ENCODE measurements at places on chromosomes 1 and 21. TPM values are rescaled to one million over a fixed set of nuclear protein-coding genes. Genes with fewer than 3 reads are reported as not detected.

The CIART gene
- total RNA-seq = 1.1 TPM

GRCh38 chr1:29576510-29576909 lies 340.2 kb downstream of the PTPRU start:
- peaks cover 4% of the 10 kb centered on the region for H3K27me3 ChIP-seq
- no peak overlapping the region for H3K27ac ChIP-seq
- no peaks in the 10 kb centered on the region for H3K4me1 ChIP-seq
- H3K4me3 ChIP-seq = no peak overlapping the region
- H3K36me3 ChIP-seq = no peaks in the 10 kb centered on the region

- H3K4me3 ChIP-seq = no peak overlapping the region
- DNase-seq = no peak
- H3K36me3 ChIP-seq = no peaks in the 10 kb centered on the region
These were observed 7.1 kb upstream of the CD34 start for GRCh38 chr1:207918011-207918410.

DNA sequence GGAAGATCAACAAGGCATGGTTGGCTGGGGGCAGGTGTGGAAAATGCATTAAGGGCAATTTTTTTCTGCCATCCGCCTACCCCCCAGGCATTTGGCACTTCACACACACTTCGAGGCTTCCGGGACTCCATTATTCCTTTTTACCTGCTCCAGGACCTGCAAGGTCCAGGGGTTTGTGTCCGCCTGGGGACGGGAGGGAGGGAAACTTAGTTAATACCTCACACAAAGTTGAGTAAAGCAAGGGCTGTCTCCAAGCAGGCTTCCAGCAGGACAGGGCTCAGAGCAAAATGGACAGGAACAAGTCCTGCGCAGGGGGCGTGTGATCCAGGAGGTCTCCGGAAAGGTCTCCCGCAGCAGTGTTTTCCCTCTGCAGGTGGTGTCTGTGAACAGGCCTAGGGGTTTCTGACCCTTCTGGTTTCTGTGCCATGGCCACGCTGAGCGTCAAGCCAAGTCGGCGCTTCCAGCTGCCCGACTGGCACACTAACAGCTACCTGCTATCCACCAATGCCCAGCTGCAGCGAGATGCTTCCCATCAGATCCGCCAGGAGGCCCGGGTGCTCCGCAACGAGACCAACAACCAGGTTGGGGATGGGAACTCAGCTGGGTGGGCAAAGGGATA lies 712 bp downstream of the TEKT2 start:
- DNase-seq = peak; percentile 7
- no peak overlapping the region for H3K4me3 ChIP-seq
- H3K27me3 ChIP-seq = peaks cover 17% of the 10 kb centered on the region

- H3K27ac ChIP-seq = peak overlapping the region; percentile 77
- peaks cover 41% of the 10 kb centered on the region for H3K4me1 ChIP-seq
- DNase-seq = no peak
- no peaks in the 10 kb centered on the region for H3K27me3 ChIP-seq
These were observed 11.6 kb upstream of the MAPKAPK2 start for GRCh38 chr1:206672844-206673758.

GRCh38 chr1:157140063-157140588 lies 1.9 kb upstream of the ETV3 start:
- DNase-seq = no peak
- H3K4me3 ChIP-seq = no peak overlapping the region
- H3K27me3 ChIP-seq = no peaks in the 10 kb centered on the region
- H3K27ac ChIP-seq = no peak overlapping the region
- H3K36me3 ChIP-seq = peaks cover 6% of the 10 kb centered on the region
- H3K4me1 ChIP-seq = peaks cover 16% of the 10 kb centered on the region

GRCh38 chr1:153592748-153593147 lies 20.2 kb downstream of the S100A16 start:
- H3K4me3 ChIP-seq = no peak overlapping the region
- H3K27me3 ChIP-seq = no peaks in the 10 kb centered on the region
- no peak overlapping the region for H3K27ac ChIP-seq
- no peaks in the 10 kb centered on the region for H3K4me1 ChIP-seq
- no peak for DNase-seq

The MAP10 gene
- total RNA-seq = not detected

DNA sequence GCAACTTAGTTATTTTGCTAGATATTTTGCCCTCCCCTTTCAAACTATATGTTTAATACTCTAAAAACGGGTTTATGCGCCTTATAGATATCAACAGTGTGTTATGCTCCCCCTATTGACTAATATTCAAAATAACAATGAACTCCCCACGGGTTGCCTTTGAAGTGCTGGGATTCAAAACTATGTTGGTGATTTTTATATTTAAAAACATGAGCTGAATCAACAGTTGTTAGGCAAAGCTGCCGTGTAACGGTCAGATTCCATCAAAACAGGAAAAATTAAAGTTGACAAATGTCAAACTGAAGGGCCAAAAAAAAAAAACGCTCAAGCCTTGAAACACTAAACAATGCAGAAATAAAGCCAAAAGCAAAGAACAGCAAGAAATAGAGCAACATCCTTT lies 2.5 kb downstream of the TGFBR3 start:
- H3K36me3 ChIP-seq = no peaks in the 10 kb centered on the region
- H3K4me1 ChIP-seq = no peaks in the 10 kb centered on the region
- peak overlapping the region; percentile 95 for H3K27ac ChIP-seq
- H3K4me3 ChIP-seq = peak overlapping the region; percentile 72
- DNase-seq = no peak
- no peaks in the 10 kb centered on the region for H3K27me3 ChIP-seq

DNA sequence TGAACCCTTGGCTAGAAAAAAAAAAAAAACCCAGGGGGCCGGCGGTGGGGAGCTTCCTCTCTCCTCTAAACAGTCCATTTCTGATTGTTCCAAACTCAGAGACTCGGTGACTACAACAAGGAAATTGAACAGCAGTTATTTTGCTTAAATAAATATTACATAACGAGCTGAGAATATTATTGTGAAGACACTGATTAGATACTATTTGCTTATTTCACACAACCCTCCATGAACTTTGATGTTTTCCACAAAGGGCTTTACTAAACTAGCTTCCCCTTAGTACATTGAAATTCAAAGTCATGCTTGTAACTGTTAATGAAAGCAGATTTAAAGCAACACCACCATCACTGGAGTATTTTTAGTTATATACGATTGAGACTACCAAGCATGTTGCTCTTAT lies at the start of gene CFHR5:
Gene CFHR5 (plus strand): TSS at position 279 of the 400 bp plus-strand sequence. CDS start 109 bp downstream, at position 388.
- H3K27me3 ChIP-seq = no peaks in the 10 kb centered on the region
- no peak within 1 kb of the TSS for H3K27ac ChIP-seq
- no peak within 1 kb of the TSS for H3K4me3 ChIP-seq
- DNase-seq = no peak
- H3K4me1 ChIP-seq = no peaks in the 10 kb centered on the region

DNA sequence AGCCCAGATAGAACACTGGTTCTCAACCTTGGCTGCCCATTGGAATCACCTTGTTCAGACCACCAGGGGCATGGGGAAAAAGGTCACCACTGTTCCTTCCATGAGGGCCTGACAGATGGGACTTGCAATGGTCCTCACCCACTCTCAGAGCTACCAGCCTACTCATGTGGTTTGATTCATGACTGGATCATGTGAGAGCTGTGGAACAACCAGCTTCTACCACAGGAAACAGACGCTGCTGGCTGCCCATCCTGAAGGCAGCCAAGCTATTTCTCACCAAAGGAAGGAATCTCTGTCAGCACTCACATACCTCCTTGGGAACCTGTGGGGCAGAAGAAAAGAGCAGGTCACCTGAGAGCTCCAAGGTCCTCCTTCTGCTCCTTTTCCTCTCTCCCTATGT lies 53.6 kb downstream of the CAPN8 start:
- H3K4me3 ChIP-seq = no peak overlapping the region
- DNase-seq = no peak
- H3K27me3 ChIP-seq = no peaks in the 10 kb centered on the region
- H3K4me1 ChIP-seq = no peaks in the 10 kb centered on the region
- no peaks in the 10 kb centered on the region for H3K36me3 ChIP-seq
- no peak overlapping the region for H3K27ac ChIP-seq

GRCh38 chr1:183144752-183145151 lies 41.3 kb upstream of the LAMC2 start:
- no peaks in the 10 kb centered on the region for H3K36me3 ChIP-seq
- H3K27me3 ChIP-seq = no peaks in the 10 kb centered on the region
- no peaks in the 10 kb centered on the region for H3K4me1 ChIP-seq
- DNase-seq = no peak

DNA sequence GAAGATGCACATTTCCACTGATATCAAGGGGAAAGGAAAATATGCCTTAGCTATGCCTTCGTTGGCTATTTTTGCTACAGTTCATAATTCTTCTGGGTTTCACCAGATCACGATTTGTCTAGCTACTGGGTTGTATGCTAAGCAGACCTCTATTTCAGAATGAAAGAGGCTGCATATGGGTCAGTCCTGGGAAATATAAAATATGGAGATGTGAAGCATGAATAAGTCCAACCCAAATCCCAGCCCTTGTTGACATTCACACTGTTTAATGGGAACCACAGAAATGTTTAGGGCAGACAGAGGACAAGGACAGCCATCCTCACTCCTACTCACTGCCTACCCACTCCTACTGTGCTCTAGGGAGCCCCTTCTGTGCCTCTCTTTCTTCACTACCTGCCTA lies 343.2 kb upstream of the CAMK1G start:
- no peaks in the 10 kb centered on the region for H3K4me1 ChIP-seq
- H3K4me3 ChIP-seq = no peak overlapping the region
- H3K27ac ChIP-seq = no peak overlapping the region
- no peak for DNase-seq
- H3K36me3 ChIP-seq = no peaks in the 10 kb centered on the region

DNA sequence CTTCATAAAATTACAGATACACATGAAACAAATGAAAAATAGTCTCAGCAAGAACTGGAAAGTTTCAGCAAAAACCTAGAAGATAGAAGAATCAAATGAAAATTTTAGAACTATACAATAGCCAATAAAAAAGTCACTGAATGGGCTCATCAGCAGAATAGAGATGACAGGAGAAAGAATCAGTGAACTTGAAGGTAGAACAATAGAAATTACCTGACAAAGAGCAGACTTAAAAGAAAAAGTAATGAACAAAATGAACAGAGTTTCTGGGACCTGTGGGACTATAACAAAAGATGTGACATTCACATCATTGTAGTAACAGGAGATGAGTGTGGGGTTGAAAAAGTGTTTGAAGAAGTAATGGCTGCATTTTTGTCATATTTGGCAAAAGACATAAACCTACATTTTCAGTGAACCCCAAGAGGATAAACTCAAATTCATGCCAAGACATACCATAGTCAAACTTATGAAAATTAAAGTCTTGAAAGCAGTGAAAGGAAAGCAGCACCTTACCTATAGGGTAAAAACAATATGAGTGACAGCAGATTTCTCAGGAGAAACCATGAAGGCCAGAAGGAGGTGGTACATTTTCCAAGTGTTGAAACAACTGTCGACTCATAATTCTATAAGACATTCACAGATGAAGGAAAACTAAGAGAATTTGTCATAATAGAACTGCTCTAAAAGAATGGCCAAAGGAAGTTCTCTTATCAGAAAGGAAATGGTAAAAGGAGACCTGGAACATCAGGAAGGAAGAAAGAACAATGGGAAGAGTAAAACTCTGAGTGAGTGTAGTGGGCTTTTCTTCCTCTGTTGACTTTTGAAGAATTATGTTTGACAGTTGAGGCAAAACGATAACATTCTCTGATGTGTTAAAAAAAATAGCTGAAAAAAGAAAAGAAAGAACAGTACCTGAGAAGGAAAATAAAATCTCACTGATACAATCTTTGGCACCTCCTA lies 23.5 kb downstream of the NTPCR start:
- H3K4me3 ChIP-seq = no peak overlapping the region
- no peaks in the 10 kb centered on the region for H3K27me3 ChIP-seq
- H3K27ac ChIP-seq = no peak overlapping the region
- H3K36me3 ChIP-seq = no peaks in the 10 kb centered on the region
- H3K4me1 ChIP-seq = no peaks in the 10 kb centered on the region

GRCh38 chr1:244968881-244969280 lies 104.5 kb upstream of the HNRNPU start:
- H3K36me3 ChIP-seq = no peaks in the 10 kb centered on the region
- H3K4me3 ChIP-seq = peak overlapping the region; percentile 75
- no peaks in the 10 kb centered on the region for H3K27me3 ChIP-seq

- H3K27ac ChIP-seq = no peak overlapping the region
- H3K4me1 ChIP-seq = peaks cover 3% of the 10 kb centered on the region
- no peak for DNase-seq
- no peak overlapping the region for H3K4me3 ChIP-seq
These were observed 32.9 kb downstream of the STYXL2 start for GRCh38 chr1:167126811-167127210.

The FAM72B gene
- not detected for total RNA-seq

DNA sequence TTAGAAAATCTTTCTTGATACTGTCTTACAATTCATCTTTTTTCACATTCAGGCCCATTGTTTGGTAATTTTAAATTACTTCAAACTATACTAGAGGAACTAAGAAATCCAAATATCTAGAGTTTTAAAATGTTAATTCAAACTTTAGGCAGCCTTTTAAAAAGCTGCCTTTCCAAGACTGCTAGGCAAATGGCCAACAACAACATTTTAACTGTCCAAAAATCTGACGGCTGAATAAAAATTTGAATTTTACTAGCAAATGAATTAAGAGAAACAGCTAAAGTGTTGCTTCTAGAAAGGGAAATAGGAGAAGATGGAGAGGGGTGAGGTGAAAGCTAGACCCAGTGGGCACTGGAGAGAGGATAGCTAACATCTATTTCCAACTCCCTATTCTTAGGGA lies 17.2 kb downstream of the DPYD start:
- no peaks in the 10 kb centered on the region for H3K27me3 ChIP-seq
- DNase-seq = no peak
- no peaks in the 10 kb centered on the region for H3K4me1 ChIP-seq
- H3K36me3 ChIP-seq = no peaks in the 10 kb centered on the region
- no peak overlapping the region for H3K4me3 ChIP-seq

GRCh38 chr1:97738270-97738669 lies 182.6 kb downstream of the DPYD start:
- no peaks in the 10 kb centered on the region for H3K36me3 ChIP-seq
- H3K27ac ChIP-seq = no peak overlapping the region

DNA sequence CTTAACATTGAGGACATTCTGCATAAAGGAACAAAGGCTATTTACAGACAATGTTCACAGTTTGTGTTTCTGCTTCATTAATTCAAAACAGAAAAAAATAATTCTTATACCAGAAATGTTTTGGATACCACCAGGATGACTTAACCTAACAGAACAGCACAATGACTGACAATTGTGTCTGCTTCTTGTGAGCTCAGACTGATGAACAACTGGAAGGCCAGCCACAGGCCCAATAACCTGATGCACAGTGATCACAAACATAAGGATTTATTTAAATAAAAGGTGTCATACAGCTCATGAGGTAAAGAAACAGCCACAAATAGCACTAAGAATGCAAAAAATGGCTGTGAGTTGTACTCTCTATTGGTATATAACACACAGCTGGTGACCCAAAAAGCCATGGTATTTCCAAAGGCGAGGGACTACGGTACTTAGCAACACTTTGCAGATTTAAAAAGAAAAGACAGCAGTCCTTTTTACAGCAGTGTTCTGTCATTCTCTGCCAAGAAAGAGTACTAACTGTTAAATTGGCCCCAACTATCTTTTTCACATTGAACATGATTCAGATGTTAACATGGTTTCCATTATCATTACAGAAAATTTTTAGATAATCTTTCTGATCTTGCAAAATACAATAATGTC lies 32.1 kb upstream of the DDAH1 start:
- H3K27ac ChIP-seq = no peak overlapping the region
- H3K4me1 ChIP-seq = no peaks in the 10 kb centered on the region
- no peak for DNase-seq
- H3K4me3 ChIP-seq = no peak overlapping the region

The PLPPR4 gene
- total RNA-seq = 0.95 TPM

Measured in transverse colon (tissue), 4 donors.